ENCODE measurements at places on chromosomes 11 and 22. TPM values are rescaled to one million over a fixed set of nuclear protein-coding genes. Genes with fewer than 3 reads are reported as not detected.

OR52E1 gene
- not detected for total RNA-seq

MAJIN gene
- 0.06 TPM for total RNA-seq

OR52N5 gene
- not detected for total RNA-seq

APOL3 gene
- total RNA-seq, result not detected

PDE2A gene
- total RNA-seq, result 0.11 TPM

TRIM22 gene
- 21.3 TPM for total RNA-seq

FIBIN gene
- total RNA-seq, result not detected

SCN3B gene
- not detected for total RNA-seq

ZMAT5 gene
- total RNA-seq, result 20.8 TPM

PLXNB2 gene
- 32.4 TPM for total RNA-seq

NPTXR gene
- total RNA-seq, result 2.5 TPM

RIBC2 gene
- total RNA-seq, result 0.59 TPM

SESN3 gene
- 140 TPM for total RNA-seq

TRIM77 gene
- total RNA-seq, result not detected

GGT5 gene
- total RNA-seq, result not detected

DEPDC7 gene
- total RNA-seq, result 0.39 TPM

TRIM48 gene
- not detected for total RNA-seq

SPINDOC gene
- 80.0 TPM for total RNA-seq

PTPRCAP gene
- total RNA-seq, result not detected

C11orf87 gene
- total RNA-seq, result not detected

PGR gene
- total RNA-seq, result 0.07 TPM

YAP1 gene
- total RNA-seq, result 91.4 TPM

OPCML gene
- total RNA-seq, result 0.03 TPM

ADAMTS8 gene
- not detected for total RNA-seq

PHF21B gene
- total RNA-seq, result 6.7 TPM

MIEF1 gene
- total RNA-seq, result 32.7 TPM

ENDOD1 gene
- 2.0 TPM for total RNA-seq

RNH1 gene
- total RNA-seq, result 44.8 TPM

GRK3 gene
- 21.4 TPM for total RNA-seq

TEX12 gene
- total RNA-seq, result 0.51 TPM

PLAAT5 gene
- not detected for total RNA-seq

INPPL1 gene
- total RNA-seq, result 64.8 TPM

KCNJ1 gene
- total RNA-seq, result 0.41 TPM

DDX10 gene
- total RNA-seq, result 31.0 TPM

RASGRP2 gene
- total RNA-seq, result 1.8 TPM

CNTF gene
- 1.6 TPM for total RNA-seq

PARVG gene
- not detected for total RNA-seq

LINC01488 gene
- 0.09 TPM for total RNA-seq

ANO3 gene
- total RNA-seq, result 0.90 TPM

OR51E1 gene
- not detected for total RNA-seq

PLAAT2 gene
- not detected for total RNA-seq

HORMAD2 gene
- not detected for total RNA-seq

TEF gene
- total RNA-seq, result 11.0 TPM

TUBA8 gene
- 0.39 TPM for total RNA-seq

ENTHD1 gene
- total RNA-seq, result not detected

PICALM gene
- 204 TPM for total RNA-seq

INS gene
- total RNA-seq, result not detected

H19 gene
- not detected for total RNA-seq

PHRF1 gene
- 9.8 TPM for total RNA-seq

ARHGAP8 gene
- total RNA-seq, result 8.9 TPM

All from neural progenitor cell (in vitro differentiated cells).